ENCODE measurements at places on chromosomes 7 and 10.

DNA sequence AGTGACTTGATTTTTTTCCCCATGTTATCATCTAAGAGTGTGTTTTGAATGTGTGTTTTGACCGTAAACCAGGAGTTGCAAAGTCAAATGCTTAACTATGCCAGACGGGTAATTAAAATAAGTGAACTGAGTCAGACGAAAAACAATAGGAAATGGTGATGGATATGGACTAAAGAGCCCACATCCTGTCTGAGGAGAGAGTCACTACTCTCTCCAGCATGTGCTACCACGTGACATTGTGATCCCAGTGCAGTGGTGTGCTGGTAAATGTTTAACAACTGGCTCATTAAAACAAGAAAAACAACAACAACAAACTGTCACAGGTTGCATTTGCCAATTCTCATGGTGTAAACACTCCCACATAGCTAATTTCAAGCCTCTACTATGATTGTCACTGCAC lies 164.3 kb downstream of the SUGCT start:
- peak; percentile 97 for DNase-seq

- no peak for DNase-seq
Observed at GRCh38 chr7:74297516-74298233, 8.5 kb downstream of the CLIP2 start.

DNA sequence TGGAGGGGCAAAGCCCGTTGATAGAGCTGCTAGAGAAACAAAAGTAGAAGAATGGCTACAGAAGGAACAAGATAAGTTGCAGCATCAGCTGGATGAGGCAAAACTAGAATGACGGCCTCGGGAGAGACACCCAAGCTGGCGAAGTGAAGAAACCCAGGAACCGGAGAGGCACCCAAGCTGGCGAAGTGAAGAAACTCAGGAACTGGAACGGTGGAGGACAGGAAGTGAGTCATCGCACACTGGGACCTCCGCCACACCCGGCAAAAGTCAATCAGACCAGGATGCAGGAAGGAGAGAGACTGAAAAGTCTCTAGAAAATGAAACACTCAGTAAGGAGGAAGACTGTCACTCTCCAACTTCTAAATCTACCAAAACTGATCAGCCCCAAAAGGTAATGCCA lies 133.0 kb upstream of the NEBL start:
- no peak for DNase-seq

- DNase-seq = no peak
Observed at GRCh38 chr10:79074732-79075131, 6.0 kb downstream of the ZMIZ1 start.

DNA sequence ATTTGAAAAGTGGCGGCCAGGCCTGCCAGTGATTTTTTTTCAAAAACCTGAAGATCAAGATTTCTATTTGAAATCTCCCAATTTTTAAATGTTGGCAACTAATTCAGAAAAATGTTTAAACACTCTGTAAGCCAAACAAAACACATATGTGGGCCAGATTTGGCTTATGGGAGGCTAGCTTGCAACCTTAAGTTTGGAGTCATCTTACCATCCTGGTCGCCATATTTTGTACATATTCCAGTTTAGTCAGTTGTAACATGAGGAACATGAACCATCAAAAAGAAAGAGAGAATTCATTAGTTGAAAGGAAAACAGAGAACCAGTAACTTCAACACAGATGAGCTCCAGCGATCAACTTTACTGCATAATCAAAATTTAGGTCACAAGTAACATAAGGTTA lies 115.4 kb downstream of the TMEM26 start:
- DNase-seq = no peak

- no peak for DNase-seq
Observed at GRCh38 chr7:151859111-151859947, 17.6 kb downstream of the PRKAG2 start.

DNA sequence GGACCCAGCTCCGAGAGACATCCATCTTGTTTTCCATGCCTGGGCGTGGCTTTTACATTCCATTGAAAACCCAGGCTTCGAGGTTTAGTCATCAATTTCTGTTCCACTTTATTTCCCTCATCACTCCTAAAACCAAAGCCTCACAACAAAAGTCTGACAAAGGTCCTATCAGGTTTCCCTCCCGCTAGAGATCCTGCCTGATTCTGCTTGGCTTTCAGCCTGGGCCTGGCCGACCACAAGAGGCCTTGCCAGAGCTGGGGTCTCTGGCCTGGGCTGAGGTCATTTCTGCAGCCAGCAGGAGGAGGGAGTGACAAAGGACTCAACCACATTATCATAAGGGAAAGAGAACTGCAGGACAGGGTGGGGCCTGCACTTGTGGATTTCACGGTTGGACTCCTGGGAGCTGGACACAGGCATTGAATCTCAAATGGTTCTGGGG lies 167.0 kb downstream of the FANK1 start:
- DNase-seq = no peak

DNA sequence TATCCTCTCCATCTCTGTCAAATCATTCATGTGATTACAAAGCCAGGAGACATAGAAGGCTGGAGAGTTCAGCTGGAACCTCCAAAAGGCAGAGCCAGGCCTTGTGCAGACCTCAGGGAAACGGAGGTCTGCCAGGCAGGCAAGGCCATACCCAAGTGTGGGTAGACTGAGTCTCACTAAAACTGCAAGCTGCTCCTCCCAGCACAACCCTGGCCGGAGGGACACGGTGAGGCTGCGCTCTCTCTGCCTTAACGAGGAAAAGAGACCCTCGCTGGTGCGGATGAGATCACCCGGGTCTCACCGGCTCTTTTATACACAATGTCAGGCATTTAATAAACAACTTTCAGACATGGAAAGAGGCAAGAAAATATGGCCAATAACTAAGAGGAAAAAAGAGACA lies 66.1 kb upstream of the INPP5A start:
- no peak for DNase-seq

- DNase-seq = peak; percentile 89
Observed at GRCh38 chr7:28605427-28606085, 193.2 kb downstream of the CREB5 start.

GRCh38 chr10:9670911-9671310 lies 1346.8 kb upstream of the CELF2 start:
- no peak for DNase-seq

DNA sequence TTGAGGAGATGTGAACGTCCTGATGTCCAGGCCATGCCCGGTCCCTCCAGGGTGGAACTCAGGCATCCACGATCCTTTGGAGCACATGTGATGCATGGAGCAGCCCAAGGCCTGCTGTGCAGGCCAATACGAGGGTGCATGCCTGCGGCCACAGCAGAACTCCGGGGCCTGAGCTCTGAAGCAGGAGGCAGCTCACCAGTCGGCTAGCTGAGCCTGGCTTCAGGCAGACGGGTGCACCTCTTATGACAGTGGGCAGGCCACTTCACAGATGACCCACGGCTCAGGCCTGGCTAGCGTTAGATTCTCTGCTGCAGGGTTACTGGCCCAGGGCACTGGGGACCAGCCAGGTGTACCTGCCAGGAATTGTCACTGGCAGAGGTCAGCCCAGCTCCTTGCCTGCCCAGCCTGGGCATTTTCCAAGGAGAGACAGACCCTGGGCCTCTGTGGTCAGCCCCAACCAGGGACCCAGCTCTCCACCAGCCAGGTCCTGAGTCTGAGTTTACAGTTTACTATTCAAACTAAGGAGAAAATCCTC lies 29.6 kb upstream of the INPP5A start:
- no peak for DNase-seq

DNA sequence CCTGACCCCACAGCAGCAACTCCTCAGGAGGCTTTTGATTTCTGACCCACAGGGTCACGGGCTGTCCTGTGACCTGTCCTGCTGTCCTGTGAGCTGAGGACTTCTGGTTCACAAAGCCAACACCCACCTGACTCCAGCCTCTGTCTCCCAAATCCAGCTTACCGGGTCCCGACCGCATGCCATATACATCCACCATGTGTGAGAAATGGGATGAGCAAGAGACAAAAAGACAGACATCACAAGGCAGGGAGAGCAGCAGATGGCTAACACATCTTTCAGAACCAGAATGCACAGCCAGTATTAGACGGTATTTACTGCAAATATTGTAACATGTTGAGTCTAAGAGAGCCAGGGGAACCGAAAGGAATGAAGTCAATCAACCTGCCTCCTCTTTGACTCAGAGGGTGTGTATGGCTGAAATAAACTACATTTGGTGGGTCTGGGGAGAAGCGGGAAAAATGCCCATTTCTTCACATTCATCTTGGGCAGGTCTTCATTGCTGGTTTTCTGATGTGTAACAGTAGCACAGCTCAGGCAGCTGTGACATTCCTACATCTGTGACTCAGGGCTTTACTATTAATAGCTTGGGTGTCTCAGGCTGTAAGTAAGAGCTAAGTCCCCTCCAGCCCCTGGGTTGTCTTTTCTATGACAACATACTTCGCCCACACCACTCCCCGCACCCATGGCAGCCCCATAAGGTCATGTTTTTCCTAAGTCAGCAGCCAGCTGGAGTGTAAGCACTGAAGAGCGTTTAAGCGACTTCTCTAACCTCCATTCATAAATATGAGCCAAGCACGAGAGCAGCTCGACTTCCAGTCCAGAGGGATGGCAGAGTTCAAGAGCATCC lies 25.0 kb downstream of the ABLIM1 start:
- peak; percentile 85 for DNase-seq

- no peak for DNase-seq
Observed at GRCh38 chr10:12432402-12433189, 83.2 kb downstream of the CAMK1D start.

DNA sequence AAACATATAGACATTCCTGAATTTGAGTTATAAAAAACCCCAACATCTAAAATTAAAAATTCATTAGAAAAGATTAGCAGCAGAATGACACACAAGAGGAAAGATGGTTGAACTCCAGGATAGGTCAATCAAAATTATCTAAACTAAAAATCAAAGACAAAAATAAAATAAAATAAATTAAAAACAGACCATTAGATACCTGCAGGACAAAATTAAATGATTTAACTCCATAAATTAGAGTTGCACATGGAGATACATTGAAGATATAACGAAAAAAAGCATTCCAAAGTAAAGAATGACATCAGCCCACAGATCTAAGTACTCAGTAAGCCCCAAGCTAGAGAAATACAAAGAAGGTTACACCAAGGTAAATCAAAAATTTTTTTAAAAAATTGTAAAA lies 226.1 kb upstream of the SORCS1 start:
- no peak for DNase-seq

- no peak for DNase-seq
Observed at GRCh38 chr7:94054130-94054529, 50.0 kb upstream of the BET1 start.

GRCh38 chr10:127184582-127184981 lies 11.8 kb downstream of the INSYN2A start:
- no peak for DNase-seq

DNA sequence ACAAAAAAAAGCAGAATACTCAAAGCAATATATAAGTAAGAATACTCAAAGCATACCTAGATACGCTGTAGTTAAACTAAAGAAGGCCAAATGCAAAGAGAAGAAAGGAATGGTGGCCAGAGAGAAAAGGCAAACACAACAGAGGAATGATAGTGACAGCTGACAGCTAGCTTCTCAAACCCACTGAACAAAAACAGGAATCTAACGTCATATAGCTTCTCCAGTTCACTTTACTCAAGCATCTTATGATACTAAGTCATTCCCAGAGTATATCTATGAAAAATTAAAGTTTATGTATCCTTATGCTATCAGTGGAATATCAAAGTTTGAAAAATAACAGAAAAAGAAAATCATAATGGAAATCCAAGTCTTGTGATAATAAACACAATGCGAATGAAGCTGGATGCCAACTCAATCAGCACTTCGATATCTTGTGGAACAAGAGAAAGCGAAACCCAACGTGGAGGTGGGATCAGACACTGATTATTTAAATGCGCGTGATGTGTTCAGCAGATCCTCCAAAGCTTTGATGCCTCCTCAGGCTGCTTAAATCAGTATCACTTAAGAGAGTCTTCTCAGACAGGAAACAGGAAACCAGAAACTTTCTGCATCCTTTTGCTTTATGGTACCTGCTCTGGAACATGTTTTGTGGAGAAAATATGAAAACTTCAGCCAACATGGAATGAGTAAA lies 102.8 kb downstream of the PIP4K2A start:
- DNase-seq = no peak

DNA sequence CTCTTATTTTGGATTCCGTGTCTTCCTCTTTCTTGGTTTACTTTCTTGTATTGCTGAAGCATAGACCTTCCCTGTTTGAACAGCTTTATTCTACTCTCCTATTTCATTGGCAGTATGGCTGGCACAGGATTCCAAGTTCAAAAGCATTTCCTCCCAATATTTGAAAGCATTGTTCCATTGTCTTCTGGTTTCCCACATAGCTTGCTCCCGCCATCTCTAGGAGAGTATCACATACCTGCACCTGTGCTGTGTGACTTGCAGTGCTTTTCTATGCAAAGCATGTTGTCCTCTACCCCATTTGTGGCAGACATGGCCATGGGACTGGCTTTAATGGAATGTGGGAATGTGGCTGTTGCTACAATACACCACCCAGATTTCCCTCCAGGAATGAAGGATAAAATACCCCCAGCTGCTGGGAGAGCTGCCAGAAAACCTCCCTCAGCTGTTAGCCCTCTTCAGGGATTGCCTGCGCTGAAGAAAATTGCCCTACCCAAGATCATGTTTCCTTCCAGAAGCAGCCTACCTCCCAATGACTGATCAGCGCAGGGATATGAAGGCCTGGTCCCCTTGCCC lies 6.9 kb upstream of the MYOF start:
- DNase-seq = peak; percentile 59

Measured in endothelial cell of umbilical vein (primary cell).